ENCODE measurements at places on chromosomes 1 and 21.

DNA sequence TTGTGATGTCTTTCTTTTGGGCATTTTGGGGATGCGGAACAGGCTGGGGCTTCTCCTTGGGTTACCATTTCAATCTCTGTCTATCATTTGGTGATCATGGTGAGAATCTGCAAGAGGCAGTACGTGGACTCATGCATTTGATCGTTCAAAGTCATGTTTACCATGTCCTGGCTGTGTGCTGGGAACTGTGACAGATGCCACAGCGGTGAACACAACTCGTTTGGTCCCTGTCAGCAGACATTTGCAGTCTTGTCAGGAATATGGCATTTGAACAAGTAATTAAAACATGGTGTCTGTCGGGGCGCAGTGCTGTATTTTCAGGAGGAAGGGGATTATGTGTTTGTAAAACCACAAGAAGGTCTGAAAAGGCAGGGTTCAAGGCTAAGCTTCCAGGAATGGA, 103.3 kb upstream of the IGSF21 start:
- DNase-seq, result no peak

DNA sequence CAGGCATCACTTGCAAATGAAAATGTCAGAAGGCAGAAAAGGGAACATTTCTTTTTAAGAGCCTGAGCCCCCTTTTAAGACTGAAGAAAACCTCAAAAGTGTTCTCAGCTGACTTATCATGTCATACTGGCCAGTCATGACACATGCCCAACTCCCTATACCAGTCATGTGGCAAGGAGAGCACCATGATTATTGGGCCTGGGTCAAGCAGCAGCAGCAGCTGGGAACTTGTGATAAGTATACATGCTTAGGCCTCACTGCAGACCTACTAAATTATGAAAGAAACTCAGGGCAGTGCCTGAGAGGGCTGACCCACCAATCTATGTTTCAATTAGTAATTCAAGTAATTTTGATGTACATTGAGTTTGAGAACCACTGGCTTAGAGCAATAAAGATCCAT, 8.6 kb downstream of the RO60 start:
- no peak for DNase-seq

GRCh38 chr1:210384625-210385024, 55.9 kb downstream of the HHAT start:
- no peak for DNase-seq

- DNase-seq, result no peak
Measured at GRCh38 chr21:26131554-26131953, 39.0 kb downstream of the APP start.

Data from 8988T (cell line).